ENCODE measurements at places on chromosomes 16 and 17.

GRCh38 chr17:45824901-45825492 is 19.7 kb upstream of the SPPL2C start:
- DNase-seq = no peak

GRCh38 chr17:78965491-78965924 is 14.2 kb downstream of the LGALS3BP start:
- DNase-seq = no peak

GRCh38 chr17:66727634-66728570 is 107.0 kb upstream of the CACNG5 start:
- peak; percentile 66 for DNase-seq

DNA sequence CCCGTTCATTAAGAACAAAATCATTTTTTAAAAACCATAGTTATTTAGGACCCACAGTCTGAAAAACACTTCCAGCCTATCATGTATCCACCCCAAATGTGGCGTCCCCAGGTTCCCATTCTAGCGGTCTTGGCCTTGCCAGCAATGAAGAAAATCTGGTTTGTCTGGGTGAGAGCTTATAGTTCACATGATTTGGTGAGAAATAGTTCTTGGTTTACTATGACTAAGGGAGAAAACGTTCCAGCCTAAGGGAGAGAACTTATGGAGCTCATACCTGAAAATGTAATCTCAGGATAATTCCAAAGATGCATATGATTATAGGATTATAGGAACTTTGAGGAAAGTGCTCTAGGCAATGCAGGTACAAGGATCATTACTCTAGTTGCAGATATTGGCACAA is 4.8 kb downstream of the MARVELD3 start:
- DNase-seq = no peak

DNA sequence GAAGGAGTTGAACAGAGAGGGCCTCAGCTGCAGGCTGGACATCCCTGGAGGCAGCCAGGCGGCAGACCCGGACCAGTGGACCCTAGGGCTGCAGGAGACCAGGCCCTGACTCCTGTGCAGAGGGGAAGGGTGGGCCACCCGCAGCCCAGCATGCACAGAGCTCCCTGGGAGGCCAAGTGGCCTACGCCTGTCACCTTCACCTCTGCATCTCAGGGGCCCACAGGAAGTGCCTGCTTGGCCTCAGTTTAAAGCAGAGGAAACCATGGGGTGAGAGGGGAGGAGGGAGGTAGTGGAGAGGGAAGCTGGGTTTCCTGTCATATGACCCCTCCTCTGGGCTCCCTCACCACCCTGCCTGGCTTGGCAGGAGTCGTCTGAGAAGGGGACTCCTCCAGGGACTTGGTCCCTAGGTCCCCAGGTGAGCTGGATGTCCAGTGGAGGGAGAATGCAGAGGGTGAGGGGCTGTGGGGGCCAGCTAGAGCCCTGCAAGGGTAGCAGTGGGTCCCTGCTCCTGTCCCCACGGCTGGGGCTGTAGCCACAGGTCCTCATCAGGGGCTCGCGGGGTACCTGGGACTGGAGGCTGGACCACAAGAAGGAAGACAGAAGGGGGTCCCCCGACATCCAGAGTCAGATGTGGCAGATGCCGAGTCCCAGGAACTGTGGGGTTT is at the start of gene TMC8:
TSS of gene TMC8 (plus strand) at position 335 of the 665 bp plus-strand sequence. CDS start 818 bp downstream, outside the sequence.
- DNase-seq = no peak

GRCh38 chr17:52147872-52148271 is 10.6 kb downstream of the CA10 start:
- no peak for DNase-seq

DNA sequence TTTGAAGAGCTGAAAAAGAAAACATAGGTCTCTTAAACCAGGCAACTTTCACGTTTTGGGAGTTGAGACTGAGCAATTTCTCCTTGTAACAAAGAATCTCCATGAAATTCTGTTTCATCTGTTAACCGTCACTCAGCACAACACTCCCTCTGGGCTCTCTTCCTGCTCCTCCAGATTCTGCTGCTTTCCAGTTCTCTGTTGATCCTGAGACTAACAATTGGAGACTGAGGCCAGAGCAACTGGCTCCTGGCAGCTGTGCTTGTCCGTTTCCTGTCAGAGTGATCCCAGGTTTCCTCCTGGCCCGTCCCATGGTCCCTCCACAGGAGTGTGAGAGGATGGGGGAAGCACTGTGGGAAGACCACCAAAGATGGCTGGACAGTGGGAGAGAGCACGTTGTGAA is 32.5 kb downstream of the IST1 start:
- DNase-seq = no peak

- DNase-seq = no peak
Measured at GRCh38 chr16:72159386-72159785, 12.6 kb downstream of the PMFBP1 start.

GRCh38 chr17:13385481-13385911 is 216.2 kb downstream of the HS3ST3A1 start:
- no peak for DNase-seq

DNA sequence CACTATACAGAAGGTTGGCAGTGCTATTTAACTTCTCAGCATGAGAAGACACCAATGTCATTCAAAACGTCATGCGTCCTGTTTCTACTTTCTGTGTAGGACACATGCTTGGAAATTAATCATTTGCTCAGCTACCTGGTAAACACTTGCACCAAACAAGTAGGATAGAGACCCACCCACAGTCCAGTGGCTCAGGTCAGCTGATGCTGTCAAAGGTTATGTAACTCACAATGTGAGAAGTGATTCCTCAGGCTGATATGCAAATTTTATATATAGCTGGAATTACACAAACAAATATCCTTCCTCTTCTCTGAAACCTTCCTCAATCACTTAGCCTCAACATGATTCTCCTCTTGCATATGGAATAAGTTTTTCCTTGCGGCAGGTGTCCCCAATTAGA is 59.6 kb downstream of the ZZEF1 start:
- DNase-seq = no peak
